HCT116 (cell line): ENCODE measurements at places on chromosomes 4 and X. TPM values are rescaled to one million over a fixed set of nuclear protein-coding genes. Genes with fewer than 3 reads are reported as not detected.

Gene FAM120C
- total RNA-seq: 6.1 TPM

Gene RAB9B
- total RNA-seq: 0.05 TPM

Gene FOXR2
- total RNA-seq: not detected

Gene PABPC1L2A
- not detected for total RNA-seq

Gene GPR82
- total RNA-seq: not detected

- DNase-seq: no peak
These were observed 108.1 kb downstream of the MID1 start for GRCh38 chrX:10512258-10512657.

- DNase-seq: no peak
These were observed 13.3 kb upstream of the DYNLT3 start for GRCh38 chrX:37860721-37861120.

GRCh38 chr4:131459430-131460101 is 1689.5 kb upstream of the PCDH10 start:
- no peak for DNase-seq

DNA sequence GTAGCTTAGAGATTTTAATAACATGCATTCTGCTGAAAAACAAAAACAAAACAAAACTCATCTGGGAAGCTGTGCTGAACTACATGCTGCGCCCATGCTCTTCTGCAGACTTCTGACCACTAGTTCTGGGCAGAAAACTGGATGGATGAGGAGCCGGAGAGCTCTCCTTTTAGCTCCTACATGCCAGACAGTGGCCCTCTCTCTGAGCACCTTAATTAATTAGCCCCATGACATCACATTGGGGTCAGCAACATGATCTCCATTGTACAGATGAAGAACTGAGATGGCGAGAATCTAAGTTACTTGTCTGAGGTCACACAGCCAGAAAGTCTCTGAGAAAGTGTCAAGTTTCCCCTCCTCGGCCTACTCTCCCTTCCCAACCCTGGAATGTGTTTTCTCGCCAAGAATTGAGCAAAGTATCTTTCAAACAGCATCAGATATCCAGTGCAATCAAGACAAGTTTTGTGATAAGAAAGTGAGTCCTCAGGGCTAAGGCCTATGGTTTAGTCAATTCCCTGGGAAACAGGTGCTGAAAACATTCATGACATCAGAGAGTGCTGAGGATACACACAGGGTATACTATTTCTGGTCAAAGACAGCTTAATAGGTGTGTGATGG is 21.6 kb downstream of the SCD5 start:
- DNase-seq: no peak

- DNase-seq: no peak
These were observed 41.1 kb downstream of the PJA1 start for GRCh38 chrX:69124108-69124507.
